ENCODE measurements at places on chromosomes 13 and 19. TPM values are rescaled to one million over a fixed set of nuclear protein-coding genes. Genes with fewer than 3 reads are reported as not detected.

GRCh38 chr13:44471686-44472085 is 98.1 kb downstream of the SERP2 start:
- DNase-seq, result no peak

DNA sequence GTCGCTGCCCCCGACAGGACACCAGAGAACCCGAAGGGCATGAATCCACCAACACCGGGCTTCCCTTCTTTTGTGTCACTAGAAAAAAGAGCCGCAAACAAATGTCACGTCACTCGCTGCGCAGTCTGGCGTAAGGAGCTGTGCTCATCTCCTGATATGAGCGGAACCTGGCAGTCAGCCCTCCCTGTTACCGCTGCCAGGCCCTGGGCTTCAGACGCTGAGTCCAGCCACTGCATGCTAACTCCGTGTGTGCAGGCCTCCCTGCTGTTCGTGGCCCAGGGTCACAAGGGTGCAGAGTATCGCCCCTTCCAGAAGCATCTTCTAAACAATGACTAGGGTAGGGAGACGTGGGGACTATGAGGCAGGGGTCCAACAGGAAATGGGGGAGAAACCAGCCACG is 71.3 kb downstream of the SLC7A1 start:
- no peak for DNase-seq

- DNase-seq, result no peak
These were observed 41.5 kb downstream of the ZNF682 start for GRCh38 chr19:19997656-19998268.

Gene NPAS1
- polyA plus RNA-seq, result 0.36 TPM

Gene CATSPERD
- not detected for polyA plus RNA-seq

Gene SPACA4
- not detected for polyA plus RNA-seq

DNA sequence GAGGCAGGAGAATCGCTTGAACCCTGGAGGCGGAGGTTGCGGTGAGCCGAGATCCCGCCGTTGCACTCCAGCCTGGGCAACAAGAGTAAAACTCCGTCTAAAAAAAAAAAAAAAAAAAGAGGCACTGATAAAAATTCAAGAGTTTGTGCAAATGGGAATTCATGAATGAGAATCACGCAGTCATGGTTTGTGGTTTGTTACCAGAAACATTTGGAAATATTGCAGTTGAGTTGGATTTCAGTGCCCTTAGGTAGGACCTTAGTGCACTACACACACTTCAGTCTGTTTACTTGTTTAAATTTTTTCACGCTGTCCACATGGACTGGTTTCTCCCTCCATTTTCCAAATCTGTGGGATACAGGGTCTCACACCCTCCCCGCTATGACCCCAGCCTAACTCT is 28.4 kb downstream of the ZNF844 start:
- DNase-seq, result no peak

Gene HCST
- 0.42 TPM for polyA plus RNA-seq

DNA sequence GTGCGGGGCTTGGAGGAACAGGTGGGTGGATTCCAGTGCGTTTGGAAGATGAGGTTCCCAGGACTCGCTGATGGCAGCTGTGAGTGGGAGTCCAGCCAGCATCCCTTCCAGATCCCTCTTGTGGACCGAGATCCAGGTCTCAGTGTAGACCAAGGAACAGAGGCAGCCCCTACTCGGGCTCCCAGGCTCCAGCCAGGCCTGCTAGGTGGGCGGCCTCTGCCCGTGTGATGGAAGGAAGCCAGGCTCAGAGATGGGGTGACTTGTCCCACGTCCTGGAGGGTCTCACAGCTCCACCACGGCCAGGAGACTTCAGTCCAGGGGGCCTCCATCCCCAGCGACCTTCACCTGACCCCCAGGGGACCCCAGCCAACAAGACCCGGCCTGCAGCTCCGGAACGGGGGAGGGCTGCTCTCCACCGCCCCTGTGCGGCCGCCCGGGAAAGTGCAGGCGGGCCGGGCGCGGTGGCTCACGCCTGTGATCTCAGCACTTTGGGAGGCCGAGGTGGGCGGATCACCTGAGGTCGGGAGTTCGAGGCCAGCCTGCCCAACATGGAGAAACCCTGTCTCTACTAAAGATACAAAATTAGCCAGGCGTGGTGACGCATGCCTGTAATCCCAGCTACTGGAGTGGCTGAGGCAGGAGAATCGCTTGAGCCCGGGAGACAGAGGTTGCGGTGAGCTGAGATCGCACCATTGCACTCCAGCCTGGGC is 729 bp upstream of the MADCAM1 start:
- DNase-seq, result no peak

Gene HIPK4
- polyA plus RNA-seq, result 0.11 TPM

- DNase-seq, result no peak
These were observed 625 bp downstream of the F2RL3 start for GRCh38 chr19:16889366-16889882.

DNA sequence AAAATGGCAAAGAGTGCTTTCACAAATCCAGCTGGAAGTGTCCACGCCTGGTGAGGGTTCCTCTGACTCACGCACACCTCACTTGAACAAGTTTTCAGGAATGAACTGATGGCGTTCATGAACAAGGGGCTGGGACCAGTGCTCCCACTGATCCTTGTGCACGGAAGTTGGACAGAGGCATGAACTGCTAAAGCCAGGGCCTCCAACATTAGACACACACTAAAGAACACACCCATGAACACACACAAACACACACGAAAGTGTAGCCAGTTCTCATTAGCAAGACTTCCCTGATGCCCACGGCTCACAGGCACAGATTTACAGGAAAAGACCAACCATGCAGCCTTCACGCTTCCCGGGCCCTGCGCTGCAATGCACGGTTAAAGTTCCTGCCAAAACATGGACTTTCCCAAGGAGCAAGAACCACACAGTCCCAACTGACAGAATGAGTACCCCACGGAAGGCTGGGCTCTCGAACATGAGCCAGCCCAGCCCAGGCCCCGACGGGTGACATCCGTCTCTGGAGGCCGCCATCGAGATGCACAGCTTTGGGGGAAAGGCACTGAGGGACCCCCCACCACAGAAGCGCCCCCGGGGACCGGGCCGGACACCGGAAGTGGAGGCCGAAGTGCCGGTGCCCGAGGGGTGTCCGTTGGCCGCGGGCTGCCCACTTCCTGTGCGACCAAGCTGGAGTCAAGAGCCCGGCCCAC is 808 bp downstream of the DNMT1 start:
- no peak for DNase-seq

Gene RGL3
- 0.16 TPM for polyA plus RNA-seq

- no peak for DNase-seq
These were observed 14.5 kb downstream of the STARD13 start for GRCh38 chr13:33270895-33271538.

DNA sequence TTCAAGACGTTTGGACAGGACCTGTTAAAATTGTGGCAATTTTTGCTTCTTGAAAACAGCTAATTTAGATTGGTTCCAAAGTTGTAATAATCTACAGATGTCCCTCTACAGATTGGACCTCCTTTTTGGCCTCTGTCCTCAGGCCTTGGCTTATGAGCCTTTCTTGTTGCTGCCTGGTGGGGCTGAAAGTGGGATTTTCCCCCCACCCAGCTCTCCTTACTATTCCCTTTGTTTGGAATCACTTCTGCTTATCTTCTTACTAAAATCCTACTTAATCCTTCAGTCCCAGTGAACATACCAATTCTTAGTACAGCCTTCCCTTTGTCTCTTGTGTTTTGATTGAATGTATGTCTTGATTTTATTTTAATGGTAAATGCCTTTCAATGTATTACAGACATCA is 63.5 kb upstream of the TEX29 start:
- no peak for DNase-seq

DNA sequence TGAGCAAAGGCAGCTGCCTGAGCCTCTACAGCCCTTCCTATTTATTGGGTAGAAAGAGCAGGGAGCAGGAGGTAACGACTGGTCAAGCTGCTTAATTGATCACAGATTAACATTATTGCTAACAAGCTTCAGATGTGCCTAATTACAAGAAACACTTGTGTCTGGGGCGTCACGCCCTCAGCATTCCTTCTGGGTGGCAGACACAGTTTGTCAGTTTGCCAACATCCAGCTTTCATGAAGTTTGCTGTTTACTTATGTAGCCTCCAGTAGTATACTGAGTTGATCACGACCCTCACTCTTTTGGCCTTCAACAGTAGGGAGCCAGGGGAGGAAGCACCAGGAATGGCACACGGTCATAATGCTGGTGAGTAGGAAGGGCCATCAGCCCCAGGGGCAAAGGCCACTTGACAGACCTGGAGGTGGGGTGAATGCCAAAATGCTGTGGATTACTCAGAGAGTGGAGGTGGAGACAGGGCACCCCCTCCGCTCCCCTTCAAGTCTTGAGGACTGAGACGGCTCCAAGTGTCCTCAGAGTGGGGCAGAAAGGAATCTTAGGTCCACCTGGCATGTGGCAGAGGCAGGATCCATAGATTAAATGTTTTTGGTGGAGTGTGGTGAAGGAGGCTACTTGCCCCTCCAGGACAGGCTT is 34.9 kb upstream of the PSPC1 start:
- no peak for DNase-seq

DNA sequence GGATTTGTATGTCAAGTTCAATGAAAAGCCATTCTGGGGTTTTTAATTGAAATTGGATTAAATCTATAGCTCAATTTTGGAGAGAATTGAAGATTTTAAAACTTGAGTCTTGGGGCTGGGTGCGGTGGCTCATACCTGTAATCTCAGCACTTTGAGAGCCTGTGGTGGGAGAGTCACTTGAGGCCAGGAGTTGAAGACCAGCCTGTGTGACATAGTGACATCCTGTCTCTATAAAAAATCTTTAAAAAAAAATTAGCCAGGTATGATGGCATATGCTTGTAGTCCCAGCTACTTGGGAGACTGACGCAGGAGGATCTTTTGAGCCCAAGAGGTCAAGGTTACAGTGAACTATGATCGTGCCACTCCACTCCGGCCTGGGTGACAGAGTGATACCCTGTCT is 41.2 kb downstream of the VAV1 start:
- no peak for DNase-seq

GRCh38 chr19:1471010-1471514 is 8.0 kb downstream of the C19orf25 start:
- no peak for DNase-seq

Gene SHC2
- 1.3 TPM for polyA plus RNA-seq

Gene NALCN
- 1.6 TPM for polyA plus RNA-seq

- DNase-seq, result no peak
These were observed 233.8 kb upstream of the EDNRB start for GRCh38 chr13:78152415-78152814.

GRCh38 chr13:49395878-49396380 is 47.9 kb downstream of the CAB39L start:
- no peak for DNase-seq

Gene C13orf42
- polyA plus RNA-seq, result not detected

GRCh38 chr19:18900700-18901481 is 4.9 kb upstream of the CERS1 start:
- no peak for DNase-seq

- no peak for DNase-seq
These were observed 43.1 kb downstream of the SUGP2 start for GRCh38 chr19:18990128-18990708.

GRCh38 chr13:43383498-43384165 is 360.2 kb downstream of the DNAJC15 start:
- no peak for DNase-seq

Gene RNF225
- not detected for polyA plus RNA-seq

GRCh38 chr13:29361716-29362115 is 233.8 kb downstream of the SLC7A1 start:
- DNase-seq, result no peak

DNA sequence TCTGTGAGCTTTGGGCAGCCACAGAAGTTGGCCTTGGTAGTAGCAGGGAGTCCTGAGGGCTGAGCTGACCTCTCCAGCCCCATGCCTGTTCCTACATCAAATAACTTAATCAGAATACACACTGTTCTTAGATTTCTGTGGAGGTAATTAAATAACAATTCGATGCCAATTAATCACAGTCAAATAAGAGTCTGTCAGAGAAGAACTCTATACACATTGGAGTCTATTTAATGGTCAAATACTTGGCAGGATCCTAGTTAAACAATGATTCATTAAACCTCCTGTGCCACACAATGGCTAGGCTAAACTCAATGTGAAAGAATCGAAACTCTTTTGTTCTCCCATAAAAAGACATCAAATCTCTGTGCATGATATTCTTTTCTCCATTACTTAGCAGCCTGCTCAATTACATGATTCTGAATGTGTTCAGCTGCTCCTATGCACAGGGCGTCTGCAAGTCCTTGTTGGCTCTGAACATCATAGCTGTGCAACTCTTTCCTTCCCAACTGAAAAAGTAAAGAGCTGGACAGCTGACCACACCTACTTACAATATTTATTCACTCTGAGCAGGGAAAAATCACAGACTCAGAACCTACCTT is 173.1 kb downstream of the ABCC4 start:
- no peak for DNase-seq

GRCh38 chr19:18558202-18558555 is 509 bp downstream of the KXD1 start:
- DNase-seq, result no peak

Gene SLITRK5
- polyA plus RNA-seq, result 0.02 TPM

DNA sequence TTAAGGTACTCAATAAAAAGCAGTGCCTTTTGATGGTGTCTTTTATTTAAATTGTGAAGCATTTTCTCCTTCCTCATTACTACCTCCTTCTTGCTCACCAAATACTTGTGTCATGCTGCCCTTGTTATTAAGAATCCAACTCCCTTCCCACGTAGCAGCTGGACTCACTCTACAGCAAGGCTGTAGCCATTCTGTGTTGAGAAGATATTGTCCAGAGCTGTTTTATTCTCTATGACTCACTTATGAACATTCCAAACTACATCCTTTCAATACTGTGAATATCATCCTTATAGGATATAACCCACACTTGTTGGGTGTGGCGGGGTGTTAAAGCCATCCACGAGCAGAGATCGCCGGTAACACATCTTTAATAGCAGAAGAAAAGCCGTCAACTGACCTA is 1671.5 kb upstream of the SLC10A2 start:
- DNase-seq, result no peak

- DNase-seq, result no peak
These were observed 30.9 kb downstream of the ZFR2 start for GRCh38 chr19:3837922-3838321.

Gene ZNF723
- polyA plus RNA-seq, result not detected

Gene ZNF426
- 13.2 TPM for polyA plus RNA-seq

- DNase-seq, result no peak
These were observed 6.8 kb upstream of the ECH1 start for GRCh38 chr19:38838208-38838985.

DNA sequence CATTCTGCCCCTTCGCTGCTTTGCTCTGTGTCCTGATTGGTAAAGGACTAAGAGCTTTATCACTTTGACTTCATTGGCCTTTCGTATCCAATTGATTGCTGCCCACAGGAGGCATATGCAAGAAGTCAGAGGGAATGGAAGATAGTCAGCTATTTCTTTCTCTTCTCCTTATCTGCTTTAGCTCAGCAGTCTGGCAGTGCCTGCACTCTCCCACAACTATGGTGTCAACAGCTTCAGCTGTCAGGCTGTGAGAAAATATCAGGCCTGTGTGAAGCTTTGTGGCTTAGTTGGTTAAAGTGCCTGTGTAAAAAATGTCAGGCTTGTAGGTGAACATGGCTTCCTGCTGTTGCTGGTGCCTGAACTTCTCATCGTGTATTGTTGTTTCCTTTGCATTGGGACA is 243.0 kb downstream of the PCDH17 start:
- no peak for DNase-seq

- DNase-seq, result no peak
These were observed 906 bp downstream of the ANKLE1 start for GRCh38 chr19:17282488-17283125.

Gene SPACA6
- polyA plus RNA-seq, result 5.6 TPM
